Right lung (tissue), 10 donors: ENCODE measurements at places on chromosomes 16 and 17.

DNA sequence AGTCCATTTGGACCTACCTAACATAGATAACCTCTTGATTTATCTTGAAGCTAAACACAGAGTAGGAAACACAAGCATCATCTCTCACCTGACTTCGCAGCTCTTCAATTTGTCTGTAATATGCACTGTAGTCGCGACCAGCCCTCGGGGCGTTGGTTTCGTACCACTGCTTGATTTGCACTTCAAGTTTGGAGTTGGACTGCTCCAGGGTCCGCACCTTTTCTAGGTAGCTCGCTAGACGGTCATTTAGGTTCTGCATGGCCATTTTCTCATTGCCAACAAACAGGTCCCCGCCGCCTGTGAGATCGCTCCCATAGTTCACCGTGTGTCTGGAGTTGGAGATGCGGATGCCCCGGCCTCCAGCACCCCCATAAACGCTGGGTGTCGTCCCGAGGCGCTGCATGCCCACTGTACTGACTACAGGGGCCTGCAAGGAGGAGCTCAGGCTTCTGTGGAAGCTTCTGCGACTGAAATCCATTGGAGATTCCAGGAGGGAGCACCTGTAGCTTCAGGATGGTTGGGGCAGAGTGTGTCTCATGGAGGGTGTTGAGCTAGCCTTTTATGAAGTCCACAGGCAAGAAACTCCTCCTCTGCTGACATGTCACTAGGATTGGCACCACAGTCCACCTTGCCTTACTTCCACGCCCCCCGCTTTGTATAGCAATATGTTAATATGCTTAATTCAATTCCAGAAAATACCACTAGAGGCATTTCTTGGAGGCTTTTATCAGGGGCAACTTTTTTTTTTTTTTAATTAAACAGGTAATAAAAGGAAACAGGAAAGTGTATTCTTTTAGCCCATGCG lies at the start of gene KRT20:
Gene KRT20 (minus strand): TSS at position 535 of the 805 bp plus-strand sequence. CDS start 57 bp downstream, at position 478.
- DNase-seq: no peak

DNA sequence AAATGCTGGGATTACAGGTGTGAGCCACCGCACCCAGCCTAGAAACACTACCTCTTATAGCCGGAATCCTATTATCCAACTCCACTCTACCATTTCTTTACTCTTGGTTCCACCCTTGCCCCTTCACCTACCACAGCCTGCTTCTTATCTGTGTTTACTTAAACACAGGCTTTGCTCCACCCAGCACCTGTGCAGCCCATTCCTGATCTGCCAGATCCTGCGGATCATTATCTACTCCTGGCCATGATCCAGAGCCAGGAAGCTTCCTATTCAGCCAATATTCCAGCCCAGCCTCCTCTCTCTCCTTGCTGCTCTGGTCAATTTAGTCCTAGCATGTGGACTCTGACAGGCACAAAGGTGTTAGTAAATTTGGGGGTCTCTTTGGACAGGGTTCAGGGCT lies 98.8 kb upstream of the MED13 start:
- DNase-seq: no peak

- no peak for DNase-seq
These were observed 44.7 kb upstream of the MEAK7 start for GRCh38 chr16:84548971-84549844.

DNA sequence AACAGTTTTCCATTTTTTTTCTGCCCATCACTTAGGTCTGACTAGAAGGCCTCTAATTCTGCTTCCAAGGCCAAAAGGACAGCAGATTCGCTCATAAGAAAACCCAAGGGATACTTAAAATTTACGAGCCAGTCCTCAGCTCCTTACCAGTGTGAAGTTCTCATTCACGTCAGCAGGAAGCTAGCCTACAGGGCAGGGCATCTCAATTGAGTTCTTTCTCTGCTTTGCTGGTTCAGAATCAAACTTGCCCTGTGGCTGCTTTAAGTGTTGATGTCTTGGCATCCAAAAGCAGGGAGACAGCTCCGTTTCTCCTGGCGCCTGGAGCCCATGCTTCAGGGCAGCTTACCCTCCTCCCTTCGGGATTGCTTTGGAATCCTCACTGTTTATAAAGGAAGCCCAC lies 136.0 kb downstream of the ANKFN1 start:
- no peak for DNase-seq

- DNase-seq: no peak
These were observed 16.8 kb downstream of the TCF25 start for GRCh38 chr16:89890200-89890599.

GRCh38 chr17:38893607-38894006 lies 23.7 kb downstream of the LASP1 start:
- DNase-seq: no peak

DNA sequence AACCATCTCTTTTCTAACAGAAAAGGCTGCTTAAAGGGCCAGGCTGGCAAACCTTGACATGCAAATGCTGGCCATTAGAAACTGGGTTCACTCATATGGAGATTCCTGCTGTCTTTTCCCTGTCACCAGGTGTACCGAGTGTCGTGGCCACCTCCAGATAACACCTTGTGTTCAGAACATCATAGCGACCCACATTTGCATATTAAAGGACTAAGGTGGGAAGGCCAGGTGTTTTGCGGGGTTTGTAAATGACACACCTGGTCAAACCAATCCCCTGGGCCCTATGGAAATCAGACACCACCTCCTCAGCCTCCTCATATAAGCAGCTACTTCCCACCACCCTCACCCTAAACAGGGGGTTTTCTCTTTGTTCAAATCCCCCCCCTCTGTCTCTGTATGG lies 2.5 kb upstream of the AIPL1 start:
- no peak for DNase-seq

GRCh38 chr17:80352991-80353665 lies 61.8 kb upstream of the ENDOV start:
- DNase-seq: no peak

DNA sequence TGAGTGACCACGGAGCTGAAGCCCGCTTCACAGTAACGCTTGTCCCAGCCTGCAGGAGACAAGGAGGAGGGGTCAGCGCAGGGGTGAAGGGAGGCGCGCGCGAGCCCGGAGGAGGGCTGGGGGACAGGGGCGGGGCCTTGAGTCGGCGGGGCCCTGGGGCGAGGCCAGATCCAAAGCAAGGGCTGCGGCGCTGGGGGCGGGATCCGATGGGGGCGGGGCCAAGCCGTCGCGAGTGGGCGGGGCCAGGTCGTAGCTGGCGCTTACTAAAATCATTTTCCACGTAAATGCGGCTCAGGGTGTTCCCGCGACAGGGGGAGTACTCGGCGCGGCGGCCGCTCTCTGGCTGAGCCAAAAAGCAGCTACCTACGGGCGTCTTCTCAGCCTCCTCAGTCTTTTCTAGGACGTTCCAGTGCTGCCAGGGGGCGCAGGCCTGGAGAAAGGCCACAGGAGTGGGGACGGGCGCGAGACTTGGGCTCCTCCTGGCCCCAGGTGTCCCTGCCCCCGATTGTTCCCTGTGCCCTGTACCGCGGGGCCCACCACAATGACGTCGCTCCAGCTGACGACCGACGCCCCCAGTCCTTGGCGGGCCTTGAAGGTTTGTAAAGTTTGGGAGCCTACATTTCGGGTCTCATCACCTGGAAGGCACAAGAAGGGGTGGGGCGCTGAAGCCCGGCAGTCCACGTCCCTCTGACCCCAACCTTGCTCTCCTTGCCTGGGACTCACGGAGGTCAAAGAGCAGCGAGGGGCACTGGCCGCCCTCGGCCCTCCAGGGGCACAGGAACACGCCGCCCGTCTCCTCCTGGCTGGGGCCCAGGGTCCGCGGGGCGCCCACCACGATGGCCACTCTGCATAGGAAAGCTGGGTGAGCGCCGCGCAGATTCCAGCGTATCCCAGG lies 3.9 kb downstream of the ITGA2B start:
- DNase-seq: peak; percentile 80
